Pulmonary artery endothelial cell (primary cell): ENCODE measurements at places on chromosomes 16 and 17.

DNA sequence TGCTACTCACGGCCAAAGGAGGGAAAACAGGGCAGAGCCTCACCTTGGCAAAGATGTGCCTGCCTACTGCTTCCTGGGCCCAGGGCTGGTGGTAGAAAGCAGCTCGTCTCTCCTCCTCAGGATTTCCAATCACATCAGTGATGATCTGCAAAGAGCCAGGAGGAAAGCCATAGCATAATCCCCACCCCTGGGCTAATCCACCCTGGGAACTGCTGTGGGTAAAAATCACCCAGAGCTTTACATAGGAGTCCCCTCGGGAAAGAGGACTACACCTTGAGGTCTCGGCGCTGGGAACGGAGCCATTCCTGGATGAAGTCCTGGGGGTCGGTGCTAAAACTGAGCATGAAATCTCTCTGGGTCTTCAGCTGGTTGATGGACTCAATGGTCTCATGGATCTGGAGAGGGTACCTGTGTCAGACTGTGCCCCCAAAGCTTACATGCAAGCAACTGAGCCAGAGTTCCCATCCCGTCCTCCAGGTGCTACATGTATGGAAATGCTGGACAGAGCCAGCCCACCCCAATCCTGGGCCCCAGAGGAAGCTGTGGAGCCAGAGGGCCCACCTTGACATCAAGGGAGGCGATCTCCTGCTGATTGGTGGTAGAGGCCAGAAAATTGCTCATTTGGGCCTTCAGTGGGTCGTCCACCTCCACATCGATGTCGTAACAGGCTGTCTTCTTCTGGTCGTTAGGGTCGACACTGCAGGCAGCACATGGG is 5.7 kb upstream of the FTSJ3 start:
- no peak for DNase-seq

GRCh38 chr16:81951564-81951963 is 59.7 kb downstream of the SDR42E1 start:
- DNase-seq = no peak

DNA sequence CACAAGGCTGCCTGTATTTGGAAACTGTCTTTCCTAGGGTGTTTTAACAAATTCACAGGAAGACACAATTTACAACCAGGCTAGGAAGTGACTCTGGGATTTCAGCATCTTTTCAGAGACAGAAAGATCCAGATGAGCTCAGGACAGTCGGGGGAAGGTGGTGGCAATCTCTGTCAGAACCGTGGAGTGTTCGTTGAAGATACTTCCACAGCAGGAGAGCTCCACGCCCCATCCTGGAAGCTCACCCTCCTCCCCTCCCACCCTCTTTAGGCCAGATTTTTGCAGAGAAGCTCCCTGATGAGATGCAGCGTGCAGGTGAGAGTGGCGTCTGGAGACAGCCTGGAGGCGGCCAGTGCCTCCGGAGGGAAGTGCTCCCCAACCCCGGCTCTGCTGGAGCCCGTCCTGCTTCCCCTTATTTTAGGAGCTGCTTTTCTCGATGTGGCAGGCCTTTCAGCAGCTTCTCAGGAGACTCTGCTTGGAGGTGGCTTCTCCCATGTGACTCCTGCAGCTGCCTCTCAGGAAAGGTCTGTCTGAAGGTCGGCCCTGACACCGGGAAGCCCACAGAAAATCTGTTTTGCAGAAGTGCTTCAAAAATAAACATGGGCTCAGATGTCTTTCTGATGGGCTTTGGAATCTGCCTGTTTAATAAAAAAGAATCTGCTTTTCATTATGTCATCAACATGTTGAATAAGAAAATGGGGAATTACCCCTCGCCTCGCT is 186.4 kb upstream of the CHMP6 start:
- no peak for DNase-seq

DNA sequence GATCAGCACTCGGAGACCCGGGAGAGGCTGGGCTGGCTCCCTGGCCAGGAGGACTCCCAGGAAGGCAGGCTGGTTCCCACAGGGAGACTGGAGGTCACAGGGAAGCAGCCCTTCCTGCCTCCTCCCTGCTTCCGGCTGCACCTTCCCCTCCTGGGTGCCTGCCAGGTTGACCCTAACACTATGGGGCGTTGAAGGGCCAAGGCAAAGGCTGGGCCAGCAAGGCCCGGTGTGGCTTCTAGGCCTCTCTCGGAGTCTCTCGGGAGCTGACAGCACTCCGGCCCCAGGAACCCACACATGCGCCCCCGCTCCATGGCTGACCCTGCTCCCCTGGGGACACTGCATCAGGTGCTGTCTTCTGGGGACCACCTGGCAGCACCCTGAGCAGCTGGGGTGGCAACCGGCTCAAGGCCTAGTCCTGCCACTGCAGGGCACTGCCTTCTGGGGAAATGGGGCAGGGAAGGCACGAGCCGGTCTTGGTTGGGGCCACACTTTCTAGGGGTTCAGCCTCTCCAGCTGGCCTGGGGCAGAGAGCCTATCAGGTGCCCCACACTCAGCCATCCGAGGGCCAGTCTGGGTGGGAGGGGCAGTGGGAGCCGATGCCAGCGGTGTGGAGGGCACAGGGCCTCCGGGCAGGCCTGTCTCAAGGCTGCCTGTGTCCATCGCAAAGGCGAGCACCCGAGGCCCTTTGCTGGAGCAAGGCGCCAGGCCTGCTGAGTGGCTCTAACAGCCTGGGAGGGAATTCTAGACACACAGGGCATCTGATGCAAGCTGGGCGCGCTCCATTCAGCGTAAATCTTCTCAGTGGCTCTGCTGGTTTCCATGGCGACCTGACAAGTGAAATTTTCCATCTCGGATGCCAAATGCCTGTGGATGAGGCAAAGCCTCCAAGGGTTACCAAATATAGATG is 5.6 kb upstream of the MTSS2 start:
- DNase-seq = no peak

GRCh38 chr17:79952265-79952877 is 83.3 kb downstream of the TBC1D16 start:
- DNase-seq = no peak

DNA sequence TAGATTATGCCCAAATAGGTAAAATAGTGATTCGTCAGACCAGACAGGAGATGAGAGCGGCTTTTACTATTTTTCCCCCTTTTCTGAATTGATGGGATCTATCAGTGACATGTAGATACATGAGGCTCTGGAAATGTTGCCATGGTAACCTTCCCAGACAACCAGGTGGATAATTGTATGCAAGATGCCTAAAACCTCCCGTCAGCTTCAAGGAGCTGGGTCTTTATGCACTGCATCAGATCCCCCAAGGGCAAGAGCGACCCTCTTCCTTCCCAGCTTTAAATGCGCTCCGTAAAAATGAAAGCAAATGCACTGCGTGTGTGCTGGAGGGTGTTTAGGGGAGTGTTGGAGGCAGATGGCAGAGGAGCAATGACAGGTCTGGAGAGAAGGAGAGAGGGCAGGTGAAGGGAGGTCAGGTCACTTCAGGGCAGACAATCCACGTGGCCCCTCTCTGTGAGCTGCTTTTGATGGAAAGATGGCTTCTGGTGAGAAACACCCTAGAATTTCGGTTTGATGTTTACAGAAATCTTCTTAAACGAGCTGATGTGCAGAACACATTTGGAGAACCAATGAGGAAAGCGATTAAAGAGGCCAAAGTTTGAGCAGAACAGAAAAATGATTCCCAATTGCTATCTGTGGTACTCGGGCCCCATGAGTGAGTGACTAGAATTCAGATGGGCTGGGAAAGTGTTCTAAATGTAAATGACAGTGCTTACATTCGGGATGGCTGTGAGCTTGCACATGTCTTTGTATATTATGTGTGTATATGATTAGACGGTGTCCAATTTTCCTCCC is 461.7 kb upstream of the HSBP1 start:
- no peak for DNase-seq

DNA sequence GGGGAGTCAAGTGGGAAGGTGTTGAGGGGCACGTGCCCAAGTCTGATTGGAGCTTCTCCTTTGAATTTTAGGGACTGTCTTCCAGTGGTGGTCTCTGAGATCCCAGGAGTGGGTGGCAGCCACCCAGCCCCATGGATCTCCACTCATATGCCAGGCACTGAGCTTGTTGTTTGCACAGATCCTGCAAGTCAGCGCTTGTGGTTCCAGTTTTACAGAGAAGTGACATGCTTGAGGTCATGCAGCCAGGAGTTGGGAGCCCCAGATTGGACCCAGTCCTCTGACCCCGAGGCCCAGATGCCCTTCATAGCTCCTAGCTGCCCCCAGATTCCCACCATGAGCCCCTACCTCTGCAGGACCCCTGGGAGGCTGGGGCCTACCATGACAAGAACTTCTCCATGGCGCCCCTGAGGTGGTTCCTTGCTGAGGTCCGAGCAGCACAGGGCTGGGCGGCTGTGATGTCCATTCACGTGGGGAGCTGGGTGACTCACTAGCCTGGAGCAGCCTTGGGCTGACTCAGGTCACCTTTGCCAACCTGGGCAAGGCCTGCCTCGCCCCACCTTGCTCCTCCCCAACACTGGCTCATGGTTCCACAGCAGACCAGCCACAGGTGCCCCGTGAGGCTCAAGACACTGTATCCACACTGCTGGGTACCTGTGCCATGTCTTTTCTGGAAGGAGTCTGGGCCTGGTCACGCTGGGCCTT is 47.4 kb downstream of the RAI1 start:
- no peak for DNase-seq

DNA sequence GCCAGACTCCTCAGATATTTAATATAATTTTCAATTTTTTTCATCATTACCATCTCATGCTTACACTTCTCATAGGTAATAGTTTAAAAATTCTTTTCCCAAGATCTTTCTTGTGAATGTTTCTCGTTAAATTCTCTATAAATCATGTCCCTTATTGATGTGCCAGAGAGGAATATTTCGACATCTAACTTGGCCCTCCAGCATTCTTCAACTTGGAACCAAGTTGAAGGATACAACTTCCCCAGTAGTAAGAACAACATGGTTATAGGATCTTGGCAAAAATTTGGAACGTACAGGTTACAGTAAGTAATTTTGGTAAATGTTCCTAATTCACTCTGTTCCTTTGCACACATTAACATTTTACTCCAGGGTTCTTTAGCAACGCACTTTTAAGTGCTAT is 731.8 kb downstream of the CDH11 start:
- no peak for DNase-seq

DNA sequence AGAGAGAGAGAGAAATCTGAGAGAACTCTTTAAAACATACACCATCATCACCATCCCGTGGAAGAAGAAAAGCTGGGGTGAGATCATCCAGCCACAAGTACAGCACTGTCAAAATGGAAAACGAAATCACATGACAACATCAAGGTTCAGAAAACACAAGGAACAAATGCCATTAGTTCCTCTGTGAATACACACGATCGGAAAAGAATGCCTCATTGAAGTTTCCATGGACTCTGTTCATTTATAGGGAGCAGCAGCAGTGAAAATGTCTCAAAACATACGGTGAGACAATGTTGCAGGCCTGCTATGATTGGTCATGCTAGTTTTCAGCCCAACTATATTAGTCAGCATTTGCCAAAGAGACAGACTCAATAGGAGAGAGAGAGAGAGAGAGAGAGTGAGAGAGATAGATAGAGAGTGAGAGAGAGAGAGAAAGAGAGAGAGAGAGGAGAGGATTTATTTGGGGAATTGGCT is 4.4 kb downstream of the CFAP97D1 start:
- DNase-seq = no peak

- DNase-seq = no peak
These were observed 201.9 kb downstream of the SNX29 start for GRCh38 chr16:12178251-12178990.
